Stimulated activated CD8-positive, alpha-beta memory T cell treated with anti-CD3 and anti-CD28 coated beads, Interleukin-15, amount 100 ng/mL, for 24 hours (primary cell): ENCODE measurements at places on chromosomes 16 and 17.

DNA sequence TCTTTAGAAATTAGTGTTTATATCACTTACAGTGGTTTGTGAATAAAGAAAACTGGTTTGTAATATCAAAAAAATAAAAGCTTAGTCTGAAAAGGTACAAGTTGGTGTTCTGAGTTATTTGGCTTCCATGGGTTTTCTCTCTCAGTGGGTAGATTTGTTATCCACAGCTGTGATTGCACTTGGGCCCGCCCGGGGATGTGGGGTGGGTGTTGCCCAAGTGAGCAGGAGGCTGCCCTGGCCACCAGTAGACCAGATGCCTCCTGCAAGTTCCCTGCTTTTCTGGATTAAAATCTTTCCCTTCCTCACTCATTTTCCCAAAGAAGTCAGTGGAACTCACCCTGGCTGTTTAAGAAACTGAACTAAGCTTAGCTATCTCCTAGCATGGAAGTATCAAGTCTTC is 380.6 kb downstream of the RBFOX1 start:
- no peak for DNase-seq

DNA sequence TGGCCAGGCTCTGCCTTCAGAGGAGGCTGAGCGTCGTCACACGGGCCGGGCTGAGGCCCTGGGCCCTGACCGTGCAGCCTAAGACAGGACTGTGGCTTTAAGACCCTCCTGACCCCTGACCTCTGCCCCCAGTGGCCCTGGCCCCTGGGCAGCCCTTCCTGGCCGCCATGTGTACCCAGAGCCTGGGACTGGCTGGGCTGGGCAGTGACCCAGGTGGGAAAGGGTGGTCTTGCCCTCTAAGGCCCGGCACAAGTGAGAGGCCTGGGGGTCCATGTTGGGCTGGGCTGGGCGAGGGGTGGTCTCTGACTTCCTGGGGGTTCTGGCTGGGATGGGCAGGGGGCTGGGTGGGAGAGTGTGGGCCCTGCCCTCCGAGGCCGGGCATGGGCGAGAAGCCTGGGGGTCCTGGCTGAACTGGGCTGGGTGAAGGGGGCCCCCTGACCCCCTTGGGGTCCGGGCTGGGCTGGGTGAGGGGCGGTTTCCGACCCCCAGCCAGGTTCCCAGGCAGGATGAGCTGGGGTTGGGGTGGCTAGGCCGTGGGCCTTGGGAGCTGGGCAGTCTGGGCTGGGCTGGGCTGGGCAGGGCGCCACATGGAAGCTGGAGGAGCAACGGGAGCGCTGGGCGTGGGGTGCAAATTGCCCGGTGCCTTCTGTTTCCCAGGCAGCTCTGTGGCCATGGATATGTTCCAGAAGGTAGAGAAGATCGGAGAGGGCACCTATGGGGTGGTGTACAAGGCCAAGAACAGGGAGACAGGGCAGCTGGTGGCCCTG is at the start of gene CDK3:
CDK3 (plus strand) TSS at position 101 of the 767 bp plus-strand sequence; CDS start at position 672, 571 bp downstream.
- no peak for DNase-seq

GRCh38 chr17:78366109-78366848 is 6.4 kb upstream of the SOCS3 start:
- no peak for DNase-seq

GRCh38 chr16:1645914-1646525 is 32.1 kb upstream of the JPT2 start:
- DNase-seq, result no peak

- DNase-seq, result no peak
Observed at GRCh38 chr16:9124908-9125584, 33.6 kb downstream of the HAPSTR1 start.

- DNase-seq, result no peak
Observed at GRCh38 chr17:62871291-62871690, 63.2 kb upstream of the MARCHF10 start.

DNA sequence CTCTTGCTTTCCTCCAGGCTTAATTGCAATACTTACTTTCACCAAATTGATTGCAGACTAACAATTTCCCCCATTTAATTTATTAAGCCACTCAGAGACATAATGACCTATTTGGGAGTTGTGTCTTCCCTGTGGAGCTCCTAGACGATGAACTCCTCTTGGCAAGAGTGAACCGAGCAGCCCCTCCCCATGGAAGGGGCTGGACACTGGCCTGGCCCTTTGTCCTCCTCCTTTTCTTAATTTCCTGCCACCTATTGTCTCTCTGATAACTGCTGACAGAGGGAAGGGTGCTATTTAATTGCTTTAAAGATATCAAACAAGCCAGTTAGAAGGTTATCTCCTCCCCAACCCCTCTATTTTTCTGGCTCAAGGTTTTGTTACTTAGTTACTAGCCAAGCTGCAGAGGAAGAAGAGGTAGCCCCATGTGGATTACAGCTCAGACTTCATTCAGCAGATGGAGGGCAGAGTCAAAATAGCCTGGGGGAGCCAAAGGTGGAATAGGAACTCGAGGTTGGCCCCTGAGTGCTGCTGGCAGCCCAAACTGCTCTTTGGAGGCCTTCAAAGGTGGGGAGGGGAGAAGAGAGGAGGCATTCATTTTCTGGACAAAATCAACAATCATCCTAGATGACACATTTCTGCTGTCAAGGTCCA is 3.7 kb upstream of the SSTR2 start:
- DNase-seq, result no peak

- no peak for DNase-seq
Observed at GRCh38 chr17:6901086-6901485, 69.6 kb upstream of the TEKT1 start.

DNA sequence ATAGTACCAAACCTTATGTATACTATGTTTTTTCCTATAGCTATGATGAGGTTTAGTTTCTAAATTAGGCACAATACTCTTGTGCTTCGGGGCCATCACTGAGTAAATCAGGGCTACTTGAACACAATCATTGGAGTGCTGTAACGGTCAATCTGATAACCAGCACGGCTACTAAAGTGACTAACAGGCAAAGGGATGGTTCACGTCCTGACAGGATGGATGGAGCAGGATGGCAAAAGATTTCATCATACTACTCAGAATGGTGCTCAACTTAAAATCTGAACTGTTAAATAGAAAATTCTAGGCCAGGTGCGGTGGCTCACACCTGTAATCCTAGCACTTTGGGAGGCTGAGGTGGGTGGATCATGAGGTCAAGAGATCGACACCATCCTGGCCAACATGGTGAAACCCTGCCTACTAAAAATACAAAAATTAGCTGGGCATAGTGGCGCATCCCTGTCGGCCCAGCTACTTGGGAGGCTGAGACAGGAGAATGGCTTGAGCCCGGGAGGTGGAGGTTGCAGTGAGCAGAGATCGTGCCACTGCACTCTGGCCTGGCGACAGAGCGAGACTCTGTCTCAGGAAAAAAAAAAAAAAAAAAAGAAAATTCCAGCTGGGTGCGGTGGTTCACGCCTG is 7.0 kb downstream of the TUFM start:
- DNase-seq, result no peak

GRCh38 chr17:57706761-57707160 is 38.3 kb downstream of the CCDC182 start:
- no peak for DNase-seq

DNA sequence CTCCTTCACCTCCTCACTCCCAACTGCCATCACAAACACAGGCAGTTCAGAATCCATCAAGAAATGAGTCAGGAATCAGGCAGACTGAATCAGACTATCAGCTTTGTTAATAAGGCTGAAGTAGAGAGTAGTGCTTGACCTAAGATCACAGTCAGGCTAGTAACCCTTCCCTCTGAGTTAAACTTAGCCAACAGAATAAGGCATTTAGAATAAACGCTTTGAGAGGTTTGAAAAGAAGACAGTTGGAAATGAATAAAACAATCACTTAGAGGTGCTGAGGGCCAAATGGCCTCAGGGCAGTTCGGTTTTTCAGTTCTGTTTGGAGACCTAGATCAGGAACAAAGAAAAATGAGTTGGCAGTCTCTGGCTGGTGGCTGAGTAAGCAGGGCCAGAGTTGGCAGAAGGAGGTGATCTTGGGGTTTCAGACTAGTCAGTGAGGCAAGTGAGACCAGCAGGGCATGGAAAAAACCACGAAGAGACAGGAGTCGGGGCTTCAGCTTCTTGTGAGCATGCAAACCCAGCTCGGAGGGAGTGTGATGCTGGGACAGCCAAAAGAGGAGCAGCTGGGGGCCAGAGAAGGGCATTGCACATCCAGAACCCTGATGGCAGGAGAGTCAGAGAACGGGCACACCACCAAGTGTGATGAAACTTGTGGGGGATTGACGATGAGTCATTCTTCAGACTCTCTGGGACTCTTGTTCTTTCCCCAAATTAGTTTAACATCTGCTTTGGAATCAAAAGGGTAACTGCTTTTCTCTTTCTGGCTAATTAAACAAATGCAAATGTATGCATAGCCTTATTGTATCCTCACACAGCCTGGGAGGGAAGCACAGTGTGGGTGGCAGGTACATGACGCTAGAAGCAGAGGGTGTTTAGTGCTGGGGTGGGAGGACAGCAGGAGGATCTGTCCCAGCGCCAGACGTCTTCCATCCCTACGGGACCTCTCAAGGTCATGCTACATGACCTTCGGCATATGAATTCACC is 54.8 kb downstream of the SPECC1 start:
- DNase-seq, result no peak

GRCh38 chr17:39525801-39526506 is 64.7 kb downstream of the CDK12 start:
- DNase-seq, result no peak

GRCh38 chr17:39804839-39805238 is 59.3 kb downstream of the IKZF3 start:
- DNase-seq, result no peak

- DNase-seq, result no peak
Observed at GRCh38 chr16:64531401-64531800, 590.5 kb downstream of the CDH11 start.

DNA sequence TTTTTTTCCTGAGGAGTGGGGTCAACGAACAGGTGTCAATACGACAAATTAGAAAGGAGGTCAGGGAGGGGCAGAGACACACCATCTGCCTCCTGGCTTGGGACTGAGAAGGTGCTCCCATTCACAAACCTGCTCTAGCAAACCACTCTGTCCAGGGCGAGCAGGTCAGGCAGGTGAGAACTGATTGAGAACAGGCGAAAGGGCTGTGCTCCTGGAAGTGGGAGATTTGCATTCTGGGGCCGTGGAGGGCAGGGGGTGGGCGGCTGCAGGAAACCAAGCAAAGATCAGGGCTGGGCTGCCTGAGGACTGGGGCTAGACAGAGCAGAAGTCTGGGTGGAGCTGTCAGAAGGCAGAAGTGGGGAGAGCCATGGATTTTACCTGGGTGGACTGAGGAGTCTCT is 98.9 kb upstream of the NLRP1 start:
- DNase-seq, result no peak

DNA sequence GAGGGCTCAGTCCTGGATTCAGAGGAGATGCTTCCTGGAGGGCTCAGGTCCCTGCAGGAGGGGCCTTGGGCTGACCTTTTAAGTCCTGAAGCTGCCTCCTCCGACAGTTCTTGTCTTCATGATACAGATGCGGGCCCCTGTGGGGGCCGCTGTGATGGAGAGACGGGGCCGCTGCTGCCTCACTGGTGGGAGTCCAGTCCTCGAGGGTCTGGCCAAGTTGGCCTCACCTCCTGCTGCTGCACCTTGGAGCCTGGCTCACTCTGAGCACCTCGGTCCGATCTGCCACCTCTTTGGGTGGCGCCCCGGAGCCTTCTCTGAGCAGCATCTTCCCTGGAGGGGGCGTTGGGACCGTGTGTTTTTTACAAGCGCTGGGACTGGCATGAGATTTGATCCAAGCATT is 79.1 kb downstream of the KLHDC4 start:
- DNase-seq, result no peak

- DNase-seq, result no peak
Observed at GRCh38 chr16:68093816-68094613, 8.8 kb downstream of the NFATC3 start.

- DNase-seq, result no peak
Observed at GRCh38 chr17:73256220-73256619, 5.5 kb downstream of the CPSF4L start.

DNA sequence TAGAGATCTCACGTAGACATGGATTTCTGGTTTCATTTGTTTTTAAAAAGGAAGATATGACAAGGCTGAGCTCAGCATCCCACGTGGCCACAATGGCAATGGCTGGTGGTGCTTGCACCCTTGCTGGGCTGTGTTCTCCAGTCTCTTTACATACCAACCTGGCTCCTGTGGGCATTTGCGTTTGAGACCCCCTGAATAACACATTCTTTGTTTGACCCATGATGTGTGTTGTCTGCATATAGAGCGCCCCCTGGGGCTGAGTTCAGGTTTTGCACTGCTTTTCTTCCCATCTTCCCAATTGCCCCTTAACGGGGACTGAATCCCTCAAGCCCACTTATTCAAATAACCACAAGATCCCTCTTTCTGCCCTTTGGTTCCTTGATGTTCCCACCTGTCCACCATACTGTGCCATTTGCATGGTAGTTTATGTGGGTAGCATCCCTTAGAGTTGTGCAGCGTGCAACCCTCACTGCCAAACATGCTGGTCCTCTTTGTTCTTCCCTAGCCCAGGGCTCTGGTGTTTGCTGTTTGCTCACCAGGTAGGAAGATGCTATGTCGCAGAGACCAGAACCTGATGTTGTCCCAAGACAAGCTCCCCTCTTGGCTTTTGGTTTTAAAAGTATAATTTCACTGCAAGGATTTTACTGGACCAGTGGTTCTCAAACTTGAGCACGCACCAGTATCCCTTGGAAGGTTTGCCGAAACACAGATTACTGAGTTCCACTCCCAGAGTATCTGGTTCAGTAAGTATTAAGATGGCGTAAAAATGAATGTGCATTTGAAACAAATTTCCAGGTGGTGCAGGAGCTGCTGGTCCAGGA is 38.5 kb upstream of the NKD1 start:
- peak; percentile 21 for DNase-seq

DNA sequence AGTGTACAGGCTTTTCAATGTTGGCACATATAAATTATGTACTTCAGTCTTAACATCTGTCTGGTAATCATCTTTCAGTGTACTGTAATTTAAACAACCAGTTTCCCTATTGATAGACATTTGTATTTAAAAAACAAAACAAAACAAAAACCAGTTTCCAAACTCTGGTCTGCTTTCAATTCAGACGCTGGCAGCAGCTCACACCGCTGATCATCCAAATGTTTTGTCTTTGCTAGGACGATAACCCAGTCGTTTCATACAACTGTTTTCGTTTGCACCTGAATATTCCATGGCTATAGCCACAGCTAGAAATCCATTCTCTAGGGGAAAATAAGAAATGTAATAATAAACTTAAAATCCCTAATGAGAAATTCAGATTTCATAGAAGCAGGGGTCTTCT is 47.8 kb downstream of the RBFOX1 start:
- DNase-seq, result no peak

- no peak for DNase-seq
Observed at GRCh38 chr16:30503403-30504296, 22.7 kb downstream of the ZNF768 start.
